Fibroblast of upper back skin (primary cell): ENCODE measurements at places on chromosomes 4 and X.

GRCh38 chrX:118839334-118839958, 15.8 kb downstream of the ZCCHC12 start:
- peak; percentile 38 for DNase-seq

DNA sequence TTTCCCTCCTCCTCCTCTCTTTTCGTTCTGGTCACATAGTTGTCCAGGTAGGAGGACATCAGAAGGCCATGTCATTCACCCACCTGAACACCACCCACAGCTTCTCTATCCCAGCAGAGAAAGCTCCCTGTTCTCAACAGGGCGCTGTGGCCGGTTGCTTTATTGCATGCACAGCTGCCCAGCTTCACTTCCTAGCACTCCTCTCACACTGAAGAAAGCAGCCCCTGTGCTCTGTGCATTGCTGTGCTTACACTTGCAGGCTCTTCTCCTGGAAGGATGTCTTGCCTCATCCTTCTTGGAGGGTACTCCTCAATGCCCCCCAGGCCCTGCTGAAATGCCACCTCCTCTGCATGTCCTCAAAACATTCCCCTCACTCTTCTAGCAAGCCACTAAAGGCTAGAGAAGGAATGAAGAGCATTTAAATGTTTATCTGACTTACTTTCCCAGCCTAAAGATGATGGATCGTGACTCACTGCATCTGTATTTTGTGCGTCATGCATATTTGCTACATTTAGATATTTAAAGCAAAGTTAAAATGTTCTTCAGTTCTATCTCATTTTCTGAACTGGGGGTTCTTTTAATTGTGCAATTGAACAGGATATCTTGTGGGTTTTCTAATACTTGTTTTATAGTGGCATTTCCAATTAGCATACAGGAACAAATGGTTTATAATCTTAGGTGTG, 186.4 kb upstream of the PUDP start:
- peak; percentile 82 for DNase-seq

DNA sequence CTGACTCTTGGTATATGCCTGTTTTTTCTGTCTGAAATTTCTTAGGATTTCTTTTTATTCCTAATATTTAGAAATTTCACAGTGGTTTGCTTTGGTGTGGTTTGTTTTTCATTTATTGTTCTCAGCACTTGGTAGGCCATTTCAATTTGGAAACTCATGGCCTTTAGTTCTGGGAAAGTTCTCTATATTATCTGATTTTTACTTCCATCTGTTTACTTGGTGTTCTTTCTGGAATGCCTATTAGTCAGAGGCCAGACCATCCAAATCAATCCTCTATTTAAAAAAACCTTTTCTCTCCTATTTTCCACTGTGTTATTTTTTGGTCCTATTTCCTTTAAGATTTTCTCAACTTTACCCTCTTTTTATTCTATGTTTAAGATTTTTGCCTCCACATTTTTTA, 188.1 kb upstream of the SFRP2 start:
- no peak for DNase-seq

GRCh38 chr4:72974694-72975487, 94.6 kb downstream of the COX18 start:
- peak; percentile 62 for DNase-seq

GRCh38 chr4:156173937-156174336, 220.3 kb upstream of the CTSO start:
- DNase-seq: no peak

DNA sequence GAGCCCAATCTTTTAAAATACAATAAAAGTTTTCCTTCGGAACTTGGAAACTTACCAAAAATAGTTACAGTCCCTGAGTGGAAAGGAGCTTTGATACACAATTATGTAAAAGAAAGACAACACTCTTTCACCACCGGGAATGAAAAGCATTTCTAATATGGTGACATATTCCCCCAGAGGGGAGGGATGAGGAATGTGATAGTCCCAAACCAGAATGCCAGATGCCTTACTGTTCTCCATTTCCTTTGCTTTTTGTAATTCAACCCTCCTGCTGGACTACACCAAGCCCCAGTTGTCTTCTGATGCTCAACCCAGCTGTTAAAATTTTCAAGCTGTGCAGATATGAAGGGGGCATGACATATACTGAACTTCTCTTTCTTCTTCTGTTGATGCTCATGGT, 4.1 kb downstream of the PRIMPOL start:
- peak; percentile 75 for DNase-seq

GRCh38 chrX:127574829-127575228, 477.4 kb downstream of the ACTRT1 start:
- DNase-seq: no peak

- DNase-seq: peak; percentile 55
Measured at GRCh38 chrX:111823128-111823527, 52.9 kb upstream of the TRPC5OS start.

DNA sequence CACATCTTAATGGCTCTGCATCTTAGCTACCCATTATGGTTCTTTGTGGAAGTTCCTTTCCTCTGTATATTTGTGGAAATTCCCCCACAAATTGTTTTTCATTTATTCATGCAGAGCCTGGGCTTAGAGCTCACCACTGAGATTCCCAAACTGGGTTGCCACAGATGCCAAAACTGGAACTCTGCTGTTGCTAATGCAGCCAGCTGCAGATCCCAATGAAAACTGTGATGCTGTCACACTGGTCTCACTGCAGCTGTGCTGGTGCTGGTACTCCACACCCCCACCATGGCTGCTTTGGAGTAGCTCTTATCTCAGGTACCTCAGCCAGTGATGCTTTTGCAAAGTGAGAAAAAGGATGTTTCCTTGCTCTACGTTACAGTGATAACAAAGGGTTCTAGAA, 87.7 kb downstream of the DCK start:
- no peak for DNase-seq

- no peak for DNase-seq
Measured at GRCh38 chrX:100750883-100751282, 19.0 kb upstream of the SYTL4 start.

GRCh38 chr4:14237911-14238310, 610.4 kb upstream of the BOD1L1 start:
- no peak for DNase-seq

GRCh38 chrX:40169193-40170101, 71.7 kb upstream of the BCOR start:
- peak; percentile 80 for DNase-seq

GRCh38 chr4:53788621-53789020, 197.3 kb upstream of the LNX1 start:
- DNase-seq: no peak

DNA sequence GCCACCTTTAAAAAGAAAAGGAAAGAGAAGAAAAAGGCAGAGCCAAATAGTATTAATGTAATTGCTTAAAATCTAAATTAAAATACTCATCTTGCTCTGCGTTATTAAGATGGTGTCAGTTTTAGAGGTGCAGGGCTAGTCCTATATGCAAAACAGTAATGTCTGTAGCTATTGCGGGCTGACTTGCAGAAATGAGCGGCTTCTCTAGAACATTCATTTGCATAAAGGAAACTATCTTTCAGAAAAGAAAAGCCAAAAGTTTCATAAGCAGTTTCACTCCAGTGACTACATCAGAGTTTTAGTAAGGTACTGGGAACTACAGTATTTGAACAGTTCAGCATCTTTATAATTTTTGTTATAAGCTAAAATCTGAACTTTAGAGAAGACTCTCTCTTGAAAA, 6.0 kb downstream of the SMAD1 start:
- no peak for DNase-seq

DNA sequence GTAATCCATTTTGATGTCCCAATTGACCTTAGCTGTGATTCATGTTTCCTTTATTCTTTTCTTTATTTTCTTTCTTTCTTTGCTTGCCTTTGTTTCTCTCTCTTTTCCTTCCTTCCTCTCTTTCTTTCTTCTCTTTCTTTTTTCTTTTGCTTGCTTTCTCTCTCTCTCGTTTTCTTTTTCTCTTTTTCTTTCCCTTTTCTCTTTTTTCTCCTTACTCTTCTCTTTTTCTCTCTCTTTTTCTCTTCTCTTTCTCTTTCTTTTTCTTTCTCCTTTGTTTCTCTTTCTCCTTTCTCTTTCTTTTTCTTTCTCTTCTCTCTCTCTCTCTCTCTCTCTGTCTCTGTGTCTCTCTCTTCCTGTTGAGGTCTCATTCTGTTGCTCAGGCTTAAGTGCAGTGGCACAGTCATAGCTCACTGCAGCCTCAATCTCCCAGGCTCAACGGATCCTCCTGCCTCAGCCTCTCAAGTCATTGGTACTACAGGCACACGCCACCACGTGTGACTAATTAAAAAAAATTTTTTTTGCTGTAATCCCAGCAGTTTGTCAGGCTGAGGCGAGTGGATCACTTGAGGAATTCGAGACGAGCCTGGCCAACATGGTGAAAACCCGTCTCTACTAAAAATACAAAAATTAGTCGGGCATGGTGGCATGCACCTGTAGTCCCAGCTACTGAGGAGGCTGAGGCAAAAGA, 8.0 kb upstream of the DHRSX start:
- no peak for DNase-seq

DNA sequence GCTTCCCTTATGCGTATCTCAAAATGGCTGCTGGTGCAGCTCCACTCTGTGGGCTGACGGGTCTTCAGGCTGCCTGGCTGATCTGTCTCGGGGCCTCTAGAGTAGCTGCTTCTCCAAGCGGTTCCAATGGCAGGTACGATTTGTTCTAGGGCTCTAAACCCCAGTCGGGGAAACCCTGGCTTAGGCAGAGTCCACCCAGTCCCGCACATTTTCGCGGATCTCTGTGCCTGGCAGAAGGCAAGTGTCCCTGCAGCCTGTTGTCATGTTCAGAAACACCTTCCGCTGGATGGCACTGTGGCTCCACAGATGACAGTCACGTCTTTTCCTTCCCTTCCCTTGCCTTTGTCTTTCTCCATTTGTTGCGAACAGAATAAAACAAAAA, 54.4 kb downstream of the NBDY start:
- no peak for DNase-seq

DNA sequence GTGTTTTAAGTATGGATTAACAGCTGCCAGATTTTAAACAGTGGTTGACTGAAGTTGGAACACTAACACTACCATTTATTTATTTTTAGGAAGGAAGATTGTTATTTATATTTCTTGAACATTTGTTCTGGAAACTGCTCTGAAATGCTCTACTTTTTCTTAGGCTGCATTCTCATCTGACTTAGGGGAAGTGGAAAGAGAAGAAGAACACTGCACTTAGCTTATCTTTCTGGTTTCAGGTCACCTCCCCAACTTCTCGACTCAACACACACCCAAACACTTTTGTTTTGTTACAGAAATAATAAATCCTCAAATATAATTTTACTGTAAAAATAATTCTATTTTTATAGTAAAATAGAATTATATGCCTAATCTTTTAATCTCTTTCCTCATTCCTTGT, 18.6 kb downstream of the BLTP1 start:
- no peak for DNase-seq

GRCh38 chrX:63708801-63709200, 76.2 kb downstream of the ARHGEF9 start:
- no peak for DNase-seq

- DNase-seq: no peak
Measured at GRCh38 chr4:174036576-174036975, 246.9 kb downstream of the FBXO8 start.

- DNase-seq: peak; percentile 38
Measured at GRCh38 chr4:168744021-168744420, 247.2 kb downstream of the PALLD start.

- DNase-seq: peak; percentile 3
Measured at GRCh38 chrX:76555816-76556215, 128.3 kb downstream of the MAGEE1 start.

DNA sequence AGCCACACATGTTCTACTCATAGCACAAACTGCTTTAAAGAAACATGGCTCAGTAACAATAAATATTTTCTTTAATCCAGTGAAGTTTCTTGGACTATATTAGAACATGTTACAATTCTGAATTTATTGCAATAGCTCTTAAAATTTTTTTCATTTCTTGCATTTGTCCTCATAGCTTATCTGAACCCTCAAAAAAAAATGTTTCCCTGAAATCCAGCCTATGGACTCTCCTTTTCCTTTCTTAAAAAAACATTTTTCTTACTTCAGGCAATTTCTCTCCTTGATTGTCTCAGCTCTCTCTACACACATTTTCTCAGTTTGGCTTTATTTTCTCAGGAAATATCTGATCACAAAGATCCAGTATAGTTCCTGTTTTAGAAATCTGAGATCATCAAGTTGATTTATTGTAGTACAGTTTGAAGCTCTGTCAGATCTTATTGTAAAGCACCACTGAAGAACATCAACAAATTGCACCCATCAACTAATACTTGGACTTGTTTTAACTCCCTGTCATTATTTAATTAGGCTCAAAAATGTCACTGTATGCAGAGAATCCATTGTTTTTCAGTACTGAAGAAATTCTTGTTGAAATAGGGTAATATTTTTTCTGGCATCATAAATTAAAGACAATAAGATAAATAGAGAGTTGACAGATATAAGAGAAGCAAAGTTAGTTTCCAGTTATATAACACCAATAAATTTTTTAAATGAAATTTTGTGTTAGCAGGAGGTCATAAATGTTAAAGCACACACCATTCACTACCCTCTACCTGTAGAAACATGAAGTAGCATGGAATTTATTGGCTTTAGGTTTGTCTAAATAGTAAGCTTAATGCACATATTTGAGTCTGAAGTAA, 317.7 kb downstream of the ARHGAP24 start:
- DNase-seq: peak; percentile 51

- no peak for DNase-seq
Measured at GRCh38 chr4:182222766-182223165, 20.4 kb upstream of the TENM3 start.

DNA sequence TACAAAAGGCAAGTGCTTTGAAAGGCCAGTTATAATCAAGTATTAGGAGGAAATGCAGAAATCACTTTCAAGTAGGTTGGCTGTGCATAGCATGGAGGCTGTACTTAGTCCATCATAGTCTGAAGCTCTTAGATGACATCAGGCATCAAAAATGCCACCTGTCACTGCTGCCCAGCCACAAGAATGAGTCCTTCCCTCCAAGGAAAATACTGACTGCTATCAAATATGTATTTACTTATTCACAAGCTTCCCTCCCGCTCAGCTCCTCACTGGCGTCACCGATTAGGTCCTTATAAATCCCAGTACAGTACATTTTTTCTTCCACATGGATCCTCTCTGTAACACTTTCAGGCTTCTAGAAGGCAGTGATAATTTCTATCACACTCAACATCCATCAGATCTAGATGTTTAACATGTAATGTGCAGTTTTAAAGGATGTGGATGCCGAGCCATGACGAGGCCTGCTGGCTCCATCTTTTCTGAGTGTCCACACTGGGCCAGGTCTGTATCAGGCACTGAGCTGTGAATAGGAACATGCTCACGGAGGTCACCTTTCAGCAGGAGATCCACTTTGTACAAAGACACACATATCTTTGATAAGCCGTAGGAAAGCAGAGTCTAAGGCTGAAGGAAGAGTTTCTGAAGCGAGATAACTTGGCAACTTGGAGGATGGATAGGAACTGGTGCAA, 121.9 kb downstream of the PALLD start:
- peak; percentile 89 for DNase-seq

GRCh38 chr4:71564775-71565174, 219.1 kb downstream of the GC start:
- DNase-seq: no peak

DNA sequence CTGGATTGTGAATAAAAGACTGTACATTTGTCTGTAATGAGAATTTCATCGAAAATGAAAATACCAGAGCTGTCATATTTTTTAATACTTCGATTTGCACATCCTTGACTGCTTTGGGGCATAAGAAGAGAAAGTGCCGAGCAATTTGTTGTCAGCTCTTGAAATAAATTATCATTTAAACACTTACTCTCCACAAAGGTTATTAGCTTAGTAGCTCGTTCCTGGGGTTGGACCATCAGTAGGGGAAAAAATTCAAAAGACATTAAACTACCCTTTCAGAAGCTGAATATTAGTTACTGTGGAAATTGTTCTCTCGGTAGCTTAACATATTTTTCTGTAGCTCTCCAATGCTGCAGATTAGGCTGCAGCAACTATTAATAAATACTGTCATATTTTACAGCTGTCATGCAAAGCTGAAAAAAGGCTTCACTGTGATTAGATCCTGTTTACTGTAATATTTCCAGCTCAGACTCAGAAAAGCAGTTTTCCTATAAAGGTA, 76.9 kb downstream of the GRIA3 start:
- DNase-seq: no peak
